AG08396 (cell line): ENCODE measurements at places on chromosomes 2 and 18.

DNA sequence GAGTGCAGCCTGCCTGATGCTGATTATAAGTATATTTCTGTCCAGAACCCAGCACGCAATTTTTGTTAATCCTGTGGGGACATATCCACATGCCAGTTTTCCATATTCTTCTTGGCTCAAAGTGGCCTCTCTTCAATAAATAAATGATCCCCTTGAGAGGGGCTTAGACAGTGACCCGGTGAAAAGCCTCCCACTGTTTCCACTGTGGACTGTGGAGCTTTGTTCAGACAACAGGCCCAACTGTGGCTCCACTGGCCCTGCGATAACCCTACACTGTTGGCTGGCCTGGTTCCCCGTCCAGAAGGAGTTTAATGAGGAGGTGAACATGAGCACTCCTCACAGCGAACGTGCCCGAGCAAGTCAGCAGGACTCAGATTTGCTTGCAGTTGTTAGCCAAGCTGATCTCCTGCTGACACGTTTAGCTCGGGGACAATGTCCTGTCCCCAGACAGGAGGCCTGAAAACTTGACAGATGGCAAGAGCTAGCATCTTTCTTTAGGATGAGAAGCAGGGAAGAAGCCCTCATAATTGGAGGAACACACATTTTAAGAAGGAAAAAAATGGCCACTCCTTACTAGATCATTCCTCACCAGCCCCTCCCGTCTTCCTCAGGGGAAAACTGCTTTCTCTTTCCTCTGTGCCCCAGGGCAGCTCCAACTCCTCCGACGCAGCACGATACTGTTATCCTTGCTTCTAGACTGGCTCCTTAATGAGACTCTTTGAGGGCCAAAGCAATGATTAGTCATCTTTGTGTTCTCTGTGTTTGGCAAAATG lies 20.0 kb upstream of the MTCL1 start:
- DNase-seq, result no peak

DNA sequence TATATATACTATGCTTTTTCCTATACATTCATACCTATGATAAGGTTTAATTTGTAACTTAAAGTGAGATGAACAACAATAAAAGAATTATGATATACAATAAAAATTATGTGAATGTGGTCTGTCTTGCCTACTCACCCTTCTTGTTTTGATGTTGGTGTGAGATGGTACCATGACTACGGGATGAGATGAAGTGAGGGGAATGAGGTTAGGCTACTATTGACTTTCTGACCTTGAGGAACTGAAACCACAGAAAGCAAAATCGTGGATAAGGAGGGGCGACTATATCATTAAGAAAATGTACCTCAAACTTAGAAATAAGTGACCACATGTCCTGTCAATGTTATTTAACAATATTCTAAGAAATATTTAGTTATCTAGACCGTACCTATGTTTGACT lies 103.9 kb upstream of the PPP1CB start:
- no peak for DNase-seq

DNA sequence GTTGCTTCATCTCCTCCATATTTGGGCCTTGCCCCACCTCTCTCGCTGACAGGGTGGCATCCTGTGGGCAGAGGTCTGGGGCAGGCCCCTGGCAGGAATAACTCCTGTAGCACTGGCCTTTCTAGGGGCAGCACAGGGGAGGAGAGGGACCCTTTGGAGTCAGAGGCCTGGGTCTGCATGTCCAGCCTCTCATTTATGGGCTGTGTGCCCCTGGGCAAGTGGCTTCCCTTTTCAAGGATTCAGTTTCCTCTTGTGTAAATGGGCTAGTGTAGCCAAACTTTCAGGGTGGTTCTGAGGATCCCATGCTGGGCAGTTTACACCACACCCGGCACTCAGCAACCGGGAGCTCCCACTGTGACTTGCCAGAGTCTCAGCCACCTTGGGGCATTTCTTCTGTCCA lies 23.4 kb downstream of the ADRA2B start:
- DNase-seq, result no peak

GRCh38 chr2:8548065-8548618 lies 133.7 kb upstream of the ID2 start:
- DNase-seq, result no peak

DNA sequence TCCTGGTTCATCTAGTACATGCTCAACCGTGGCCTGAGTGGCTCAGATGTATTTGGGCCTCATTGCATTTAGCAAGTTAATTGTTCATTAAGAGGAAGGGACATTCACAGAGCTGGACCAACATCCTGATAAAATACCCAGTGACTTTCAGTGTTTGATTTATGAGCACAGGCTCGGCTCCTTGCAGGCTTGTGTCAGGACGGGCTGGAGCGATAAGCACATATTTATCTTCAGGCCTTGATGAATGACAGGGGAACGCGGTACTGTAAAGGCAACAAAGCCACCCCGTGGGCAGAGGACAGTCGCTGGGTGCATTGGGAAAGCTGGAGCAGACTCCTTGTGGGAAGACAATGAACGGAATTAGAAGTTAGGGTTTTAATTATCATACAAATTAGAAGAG lies 548.6 kb upstream of the HS6ST1 start:
- no peak for DNase-seq

DNA sequence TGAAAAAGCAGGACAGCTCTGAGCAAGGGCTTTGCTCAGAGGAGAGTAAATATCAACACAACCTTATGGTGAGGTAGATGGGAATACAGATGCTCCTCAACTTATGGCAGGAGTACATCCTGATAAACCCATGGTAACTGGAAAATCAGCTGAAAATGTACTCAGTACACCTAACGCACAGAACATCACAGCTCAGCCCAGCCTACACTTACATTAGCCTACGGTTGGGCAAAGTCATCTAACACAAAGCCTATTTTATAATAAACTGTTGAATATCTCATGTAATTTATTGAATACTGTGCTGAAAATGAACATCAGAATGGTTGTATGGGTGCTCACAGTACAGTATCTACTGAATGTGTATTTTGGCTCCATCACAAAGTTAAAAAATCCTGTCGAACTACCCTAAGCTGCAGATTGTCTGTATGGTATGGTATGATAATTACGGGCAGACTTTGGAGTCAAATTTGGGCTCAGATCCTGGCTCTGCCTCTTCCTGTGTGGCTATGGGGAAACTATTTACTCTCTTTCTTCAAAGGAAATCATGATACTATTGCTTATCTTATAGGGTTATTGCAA lies 120.3 kb upstream of the LYPD1 start:
- no peak for DNase-seq

DNA sequence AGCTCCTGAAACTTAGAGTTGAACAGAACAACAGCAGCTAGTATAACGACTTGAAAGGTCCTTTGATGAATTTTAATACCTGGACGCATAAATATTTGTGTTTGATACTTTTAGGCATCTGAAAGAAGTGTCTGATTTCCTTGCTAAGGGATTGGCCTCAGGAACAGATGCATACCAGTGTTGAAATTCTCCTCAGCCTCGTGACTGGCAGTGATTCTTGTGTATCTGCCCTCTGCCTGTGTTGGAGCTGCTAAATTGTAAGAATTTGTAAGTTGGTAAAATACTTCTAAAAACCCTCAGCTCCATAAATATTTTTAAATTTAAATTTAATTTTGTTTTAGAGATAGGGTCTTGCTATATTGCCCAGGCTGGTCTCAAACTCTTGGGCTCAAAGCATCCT lies 22.4 kb upstream of the SCYGR1 start:
- DNase-seq, result no peak

DNA sequence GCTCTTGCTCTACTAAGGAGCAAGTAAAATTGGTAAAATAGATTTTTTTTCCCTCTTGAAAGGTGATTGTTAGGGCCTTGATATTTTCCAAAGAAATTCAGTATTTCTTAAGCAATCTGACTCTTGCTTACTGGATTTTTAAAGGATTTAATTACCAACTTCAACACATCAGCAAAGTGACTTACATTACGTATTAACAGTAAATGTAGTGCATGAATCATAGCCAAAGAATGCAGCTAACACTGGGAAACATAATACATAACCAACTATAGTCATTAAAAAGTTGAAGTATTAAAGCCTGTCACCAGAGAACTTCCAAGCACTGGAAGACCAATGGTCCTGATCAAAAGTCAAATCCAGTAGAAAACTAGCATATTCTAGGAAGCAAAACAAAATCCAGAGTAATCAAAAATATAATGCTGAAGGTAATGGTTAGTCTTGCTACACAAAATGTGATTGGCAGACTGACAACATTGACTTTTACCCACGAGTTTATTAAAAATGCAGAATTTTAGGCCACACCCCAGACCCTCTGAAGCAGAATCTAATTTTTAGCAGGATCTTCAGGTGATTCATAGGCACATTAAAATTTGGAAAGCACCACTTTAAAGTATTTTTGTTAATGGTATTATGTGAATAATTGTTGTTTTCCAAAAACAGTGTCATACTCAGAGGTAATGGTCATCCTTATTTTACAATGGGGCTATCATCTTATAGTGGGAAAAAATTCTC lies 31.8 kb upstream of the CAVIN2 start:
- DNase-seq, result peak; percentile 69

- DNase-seq, result peak; percentile 51
These were observed 31.6 kb upstream of the CASP10 start for GRCh38 chr2:201151127-201151981.

GRCh38 chr2:142290931-142291330 lies 160.1 kb upstream of the LRP1B start:
- DNase-seq, result no peak

- DNase-seq, result no peak
These were observed 278.7 kb downstream of the NRXN1 start for GRCh38 chr2:50753234-50753633.

- DNase-seq, result no peak
These were observed 8.0 kb downstream of the CLUL1 start for GRCh38 chr18:604771-605170.

- peak; percentile 31 for DNase-seq
These were observed 6.2 kb upstream of the EHD3 start for GRCh38 chr2:31227711-31228125.

DNA sequence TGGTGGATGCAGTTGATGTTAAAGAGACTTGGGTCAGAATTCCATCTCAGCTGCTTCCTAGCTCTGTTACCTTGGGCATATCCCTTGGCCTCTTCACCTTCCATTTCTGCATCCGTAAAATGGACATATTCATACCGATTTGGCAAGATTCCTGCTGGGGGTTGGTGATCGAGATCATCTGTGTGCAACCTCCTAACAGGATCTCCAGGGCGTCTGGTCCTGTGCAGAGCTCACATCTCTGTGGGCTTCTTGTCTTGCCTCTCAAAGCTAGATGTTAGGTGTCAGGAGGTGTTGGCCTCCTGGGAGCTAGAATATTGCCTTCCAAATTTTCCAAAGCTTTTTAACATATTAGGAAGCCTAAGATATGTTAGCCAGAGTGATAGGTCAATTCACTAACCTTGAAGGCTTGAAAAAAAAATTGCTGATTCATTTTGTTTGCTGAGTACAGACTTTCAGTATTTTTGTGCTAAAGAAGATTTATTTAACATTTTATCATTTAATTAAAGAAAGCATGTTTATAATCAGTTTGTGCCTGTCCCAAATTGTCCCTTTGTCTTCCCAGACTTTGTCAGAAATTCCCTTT lies 69.7 kb upstream of the ZNF516 start:
- DNase-seq, result peak; percentile 31

DNA sequence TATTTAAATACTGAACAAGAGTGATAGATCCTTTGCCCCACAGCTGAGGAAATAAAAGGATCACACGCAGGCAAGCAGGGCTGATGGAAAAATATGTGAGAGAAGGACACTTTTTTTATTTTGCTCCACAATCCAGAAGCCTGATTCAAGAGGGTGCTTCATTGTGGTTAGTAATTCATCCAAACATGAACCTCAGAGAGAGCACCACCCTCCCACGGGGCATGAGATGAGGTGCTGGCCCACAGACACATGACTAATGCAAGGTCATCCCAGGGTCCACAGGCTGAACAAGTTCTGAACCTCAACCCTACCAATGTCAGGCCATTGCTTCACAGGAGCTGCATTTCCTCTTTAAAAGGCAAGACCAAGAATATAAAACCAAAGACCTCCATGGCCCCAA lies 239.6 kb downstream of the MREG start:
- peak; percentile 77 for DNase-seq

GRCh38 chr2:231174211-231174651 lies 24.2 kb upstream of the ARMC9 start:
- no peak for DNase-seq

DNA sequence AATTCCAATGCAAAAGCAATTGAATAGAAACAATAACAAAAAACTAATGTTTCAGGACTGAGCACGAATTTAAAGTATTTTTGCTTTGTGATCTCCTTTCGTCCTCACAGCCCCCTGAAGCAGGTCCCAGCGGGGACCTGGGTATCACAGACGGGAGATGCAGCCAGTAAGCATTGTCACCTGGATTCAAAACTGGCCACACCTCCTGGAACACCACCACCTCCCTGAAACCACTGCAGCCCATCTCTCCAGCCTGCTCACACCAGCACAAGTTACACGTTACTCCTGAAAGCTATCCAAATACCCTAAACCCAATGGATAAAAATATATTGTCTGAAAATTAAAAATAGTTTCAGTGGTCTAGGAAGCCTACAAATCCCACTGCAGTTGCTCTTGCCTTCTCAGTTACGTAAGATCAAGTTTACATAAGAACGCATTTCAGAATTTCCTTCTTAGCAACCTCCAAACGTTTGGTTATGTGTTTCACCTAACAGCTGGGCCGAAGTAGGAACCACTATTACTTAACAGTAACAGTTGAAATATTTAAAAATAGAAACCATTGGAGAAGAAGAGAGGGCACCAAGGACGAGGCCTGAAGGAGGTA lies 178.0 kb downstream of the HDAC4 start:
- no peak for DNase-seq

- no peak for DNase-seq
These were observed 146.1 kb upstream of the ZEB2 start for GRCh38 chr2:144666032-144666431.

GRCh38 chr2:39621596-39621995 lies 44.1 kb upstream of the TMEM178A start:
- no peak for DNase-seq

DNA sequence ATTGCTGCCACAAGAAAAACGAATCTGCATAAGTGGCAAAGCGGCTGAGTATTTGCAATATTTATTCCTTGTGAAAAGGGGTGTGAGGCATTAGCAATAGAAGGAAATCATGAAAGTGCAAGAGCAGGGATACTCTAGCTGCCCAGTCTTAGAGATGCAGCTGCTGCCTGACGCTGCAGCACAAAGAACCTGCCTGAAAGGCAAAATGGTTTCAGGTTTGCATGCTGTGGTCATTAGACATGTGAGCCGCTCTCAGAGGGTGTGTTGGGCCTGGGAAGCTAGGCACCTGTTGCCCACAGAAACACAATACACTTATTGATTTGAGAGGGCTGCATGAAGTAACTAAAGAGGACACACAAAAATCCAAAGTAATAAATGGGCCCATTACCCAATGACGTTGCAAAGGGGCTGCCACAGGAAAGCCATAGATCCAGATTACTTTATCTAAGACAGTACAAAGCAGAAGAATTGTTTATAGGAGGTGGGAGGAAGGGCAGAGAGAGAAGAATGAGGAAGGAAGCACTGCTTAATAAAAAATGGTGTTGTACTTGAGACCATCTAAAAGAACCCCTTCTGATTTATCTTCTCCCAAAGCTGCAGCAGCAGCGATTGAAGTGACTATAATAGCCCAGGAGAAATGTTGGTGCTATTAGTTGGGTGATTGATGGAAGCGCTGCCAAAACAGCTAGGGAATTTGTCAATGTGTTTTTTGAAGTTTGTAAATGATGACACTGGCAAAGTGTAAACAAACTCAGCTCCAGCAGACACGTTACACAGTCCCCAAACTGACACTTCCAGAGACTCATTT lies 492.4 kb upstream of the ACVR2A start:
- DNase-seq, result no peak
